ENCODE measurements at places on chromosomes 7 and 10.

DNA sequence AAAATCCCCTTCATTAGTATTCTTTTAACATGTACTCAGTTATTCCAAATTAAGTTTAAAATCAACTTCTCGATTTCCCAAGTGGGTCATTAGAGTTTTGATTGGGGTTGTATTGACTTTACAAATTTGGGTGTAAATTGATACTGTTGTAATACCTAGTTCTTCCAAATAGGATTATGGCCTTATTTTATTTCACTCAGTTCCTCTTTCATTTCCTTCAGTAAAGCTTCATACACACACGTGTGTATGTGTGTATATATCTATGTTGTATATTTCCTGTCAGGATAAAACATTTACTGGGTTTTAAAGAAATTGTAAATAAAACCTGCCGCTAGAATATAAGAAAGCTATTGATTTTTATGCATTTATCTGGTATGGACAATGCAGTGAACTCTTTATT is 15.9 kb downstream of the YME1L1 start:
- no peak for DNase-seq

GRCh38 chr7:54485044-54485443 is 57.1 kb upstream of the VSTM2A start:
- no peak for DNase-seq

DNA sequence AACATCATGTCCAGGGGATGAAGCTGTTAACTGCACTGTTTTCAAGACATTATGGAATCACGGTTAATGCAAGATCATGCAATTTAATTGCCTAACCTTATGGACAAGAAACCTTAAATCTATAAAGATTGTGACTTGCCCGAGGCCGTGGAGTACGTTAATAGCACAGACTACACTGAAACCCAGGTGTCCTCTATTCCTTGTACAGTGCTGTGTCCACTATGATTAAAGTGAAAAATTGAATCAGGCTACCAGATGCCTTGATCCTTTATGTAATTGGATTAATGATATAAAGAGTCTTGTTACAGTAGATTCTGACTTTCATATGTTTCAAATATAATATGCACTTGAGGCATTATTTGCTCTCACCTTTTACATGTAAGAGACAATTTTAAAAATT is 33.9 kb upstream of the ETV1 start:
- no peak for DNase-seq

DNA sequence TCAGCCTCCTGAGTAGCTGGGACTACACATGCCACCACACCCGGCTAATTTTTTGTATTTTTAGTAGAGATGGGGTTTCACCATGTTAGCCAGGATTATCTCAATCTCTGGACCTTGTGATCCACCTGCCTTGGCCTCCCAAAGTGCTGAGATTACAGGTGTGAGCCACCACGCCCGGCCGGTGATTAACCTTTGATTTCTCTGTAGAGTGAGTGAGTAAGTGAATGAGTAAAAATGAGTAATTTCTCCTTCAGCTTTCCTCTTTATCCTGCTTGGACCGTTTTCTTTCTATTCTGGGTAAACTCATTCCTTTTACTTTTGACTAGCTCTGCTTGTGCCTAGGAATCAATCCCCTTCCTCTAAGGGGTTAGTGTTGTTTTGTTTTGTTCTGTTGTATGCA is 36.8 kb downstream of the ST7 start:
- DNase-seq, result no peak

DNA sequence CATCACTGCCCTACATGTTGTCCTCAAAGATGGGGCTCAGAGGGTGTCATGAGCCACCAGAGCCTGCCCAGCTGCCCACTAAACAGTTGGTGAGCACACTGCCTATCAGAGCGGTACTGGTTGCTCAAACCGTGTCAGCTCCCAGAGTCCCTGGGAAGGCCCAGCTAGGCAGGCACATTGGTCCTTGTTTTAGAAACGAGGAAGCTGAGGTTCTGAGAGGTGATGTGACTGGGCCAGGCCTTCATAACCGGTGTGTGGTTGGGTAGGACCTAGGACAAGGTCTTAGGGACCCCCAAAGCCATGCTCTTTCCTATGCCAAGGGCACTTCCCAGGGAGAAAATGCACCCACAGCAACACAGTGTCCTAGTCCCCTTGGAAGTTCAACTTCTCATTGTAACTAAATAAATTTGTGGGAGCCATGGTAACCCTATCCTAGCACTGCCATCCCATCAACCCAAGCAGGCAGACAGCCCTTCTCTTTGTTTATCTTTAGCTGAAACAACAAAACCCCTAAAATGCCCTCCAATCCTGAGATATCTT is 174.7 kb upstream of the PDE1C start:
- DNase-seq, result no peak

GRCh38 chr7:114889646-114890285 is 32.1 kb upstream of the MDFIC start:
- DNase-seq, result peak; percentile 54
